Stimulated activated CD4-positive, alpha-beta T cell treated with anti-CD3 and anti-CD28 coated beads, Interleukin-4, amount 100 ng/mL, for 1 hour (primary cell): ENCODE measurements at places on chromosomes 3 and 15.

DNA sequence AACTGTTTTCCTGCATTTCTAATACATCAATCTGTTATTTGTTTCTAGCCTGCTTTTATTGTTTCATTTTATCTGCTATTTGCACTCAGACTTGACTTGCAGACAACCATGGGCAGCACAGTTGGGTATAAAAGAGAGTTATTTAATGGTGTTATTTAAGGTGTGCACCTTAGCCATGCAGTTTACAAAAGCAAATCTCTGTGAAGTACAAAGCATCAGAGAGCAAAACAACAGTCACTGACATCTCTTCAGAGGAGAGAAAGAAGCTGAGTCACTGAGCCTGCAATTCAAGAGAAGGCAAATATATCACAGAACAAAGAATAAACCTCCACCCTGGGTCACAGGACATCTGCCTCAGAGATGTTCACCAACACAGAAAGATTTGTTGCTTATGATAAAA is 255.9 kb upstream of the ICE2 start:
- no peak for DNase-seq

- DNase-seq: no peak
Observed at GRCh38 chr3:120170223-120170622, 76.0 kb upstream of the GSK3B start.

GRCh38 chr3:12349895-12350811 is 61.3 kb downstream of the PPARG start:
- no peak for DNase-seq

GRCh38 chr3:4505688-4506558 is 12.8 kb downstream of the ITPR1 start:
- no peak for DNase-seq

DNA sequence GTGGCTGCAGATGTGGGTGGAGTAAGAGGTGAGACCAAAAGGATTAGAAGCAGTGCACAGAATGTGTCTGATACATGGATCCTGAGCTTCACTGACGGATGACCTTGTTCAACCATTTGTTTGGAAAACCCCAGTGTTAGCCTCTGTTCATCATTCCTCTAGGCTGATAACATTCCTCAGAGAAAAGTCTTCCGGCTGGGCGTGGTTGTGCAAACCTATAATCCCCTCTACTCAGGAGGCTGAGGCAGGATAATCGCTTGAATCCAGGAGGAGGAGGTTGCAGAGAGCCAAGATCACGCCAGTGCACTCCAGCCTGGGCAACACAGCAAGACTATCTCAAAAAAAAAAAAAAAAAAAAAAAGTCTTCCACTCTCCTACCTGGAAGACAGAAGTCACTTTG is 23.1 kb upstream of the CHD2 start:
- DNase-seq: no peak

- DNase-seq: no peak
Observed at GRCh38 chr3:27590437-27591298, 106.5 kb upstream of the SLC4A7 start.

DNA sequence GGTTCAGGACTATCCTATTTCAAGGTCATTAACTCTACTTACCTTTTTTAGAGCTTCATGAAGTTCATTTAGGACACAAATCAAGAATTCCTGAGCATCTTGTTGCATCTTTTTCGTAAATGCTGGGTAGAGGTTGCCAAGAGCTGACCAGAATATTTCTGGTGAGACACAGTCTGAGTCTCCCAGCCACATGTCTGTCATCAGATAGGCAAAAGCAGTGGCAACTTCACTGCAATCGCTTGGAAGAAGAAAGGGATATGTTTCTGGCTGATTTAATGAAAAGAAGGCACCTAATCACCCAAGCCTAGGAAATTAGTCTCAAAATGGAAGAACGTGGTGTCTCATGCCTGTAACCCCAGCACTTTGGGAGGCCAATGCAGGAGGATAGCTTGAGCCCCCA is 2.9 kb downstream of the USP50 start:
- DNase-seq: no peak

GRCh38 chr3:17398959-17399551 is 343.4 kb downstream of the TBC1D5 start:
- DNase-seq: no peak

- no peak for DNase-seq
Observed at GRCh38 chr15:31605467-31605931, 278.9 kb downstream of the KLF13 start.

GRCh38 chr15:92322566-92323355 is 70.9 kb upstream of the ST8SIA2 start:
- DNase-seq: no peak

DNA sequence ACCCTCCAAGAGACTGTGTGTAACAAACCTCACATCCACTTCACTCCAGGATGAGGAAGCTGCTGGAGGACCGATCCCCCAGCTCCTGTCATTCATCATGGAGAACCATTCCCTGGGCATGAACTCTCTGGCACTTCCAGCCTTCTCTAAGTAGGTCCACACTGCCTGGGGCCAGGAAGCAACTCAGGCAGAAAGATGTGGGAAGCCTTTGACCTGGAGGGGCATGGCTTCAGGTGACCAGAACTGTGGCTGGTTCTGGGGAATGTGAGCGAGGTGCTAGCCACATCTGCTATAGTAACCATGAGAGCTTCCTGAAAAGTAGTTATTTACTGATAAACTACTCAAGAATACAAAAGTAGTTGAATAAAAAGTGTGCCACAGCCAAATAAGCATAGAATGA is 173.7 kb upstream of the CTDSPL start:
- no peak for DNase-seq

DNA sequence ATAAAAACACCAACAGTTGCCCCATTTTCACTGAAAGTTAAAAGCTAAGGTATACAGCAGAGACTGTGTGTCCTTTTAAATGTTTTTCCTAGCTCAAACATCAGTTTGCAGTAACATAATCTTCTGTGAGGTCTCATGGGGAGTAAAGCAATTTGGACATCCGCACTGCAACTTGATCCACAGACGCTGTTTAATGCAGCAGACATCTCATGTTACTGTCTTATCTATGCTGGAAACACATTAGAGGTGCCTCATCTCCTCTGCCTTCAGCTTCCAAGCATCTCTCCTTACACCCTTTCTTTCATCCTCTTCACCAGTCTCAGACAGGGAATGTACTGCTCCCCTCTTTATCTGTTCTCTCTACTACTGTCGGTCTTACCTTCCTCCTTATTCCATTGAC is 53.7 kb upstream of the ATP11B start:
- no peak for DNase-seq

DNA sequence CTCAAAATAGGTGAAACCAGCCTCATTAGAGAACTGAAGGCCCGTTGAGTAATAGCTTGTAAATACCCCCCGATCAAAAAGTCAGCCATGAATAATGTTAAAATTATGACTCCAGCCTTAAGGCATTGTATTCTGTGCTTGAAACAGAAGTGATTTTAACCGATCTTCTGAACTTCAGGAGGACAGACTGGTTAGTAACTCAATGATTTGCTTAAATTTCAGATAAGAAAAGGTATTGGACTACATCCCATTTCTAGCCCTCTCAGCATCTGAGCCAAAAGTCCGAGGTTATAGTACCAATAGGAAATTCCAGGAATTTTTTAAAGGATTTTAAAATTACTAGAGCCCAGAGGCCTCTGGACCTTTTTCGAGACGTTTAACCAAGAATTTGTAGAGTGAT is 67.7 kb upstream of the FGF12 start:
- no peak for DNase-seq

GRCh38 chr3:43389388-43390254 is 103.3 kb downstream of the SNRK start:
- peak; percentile 48 for DNase-seq

DNA sequence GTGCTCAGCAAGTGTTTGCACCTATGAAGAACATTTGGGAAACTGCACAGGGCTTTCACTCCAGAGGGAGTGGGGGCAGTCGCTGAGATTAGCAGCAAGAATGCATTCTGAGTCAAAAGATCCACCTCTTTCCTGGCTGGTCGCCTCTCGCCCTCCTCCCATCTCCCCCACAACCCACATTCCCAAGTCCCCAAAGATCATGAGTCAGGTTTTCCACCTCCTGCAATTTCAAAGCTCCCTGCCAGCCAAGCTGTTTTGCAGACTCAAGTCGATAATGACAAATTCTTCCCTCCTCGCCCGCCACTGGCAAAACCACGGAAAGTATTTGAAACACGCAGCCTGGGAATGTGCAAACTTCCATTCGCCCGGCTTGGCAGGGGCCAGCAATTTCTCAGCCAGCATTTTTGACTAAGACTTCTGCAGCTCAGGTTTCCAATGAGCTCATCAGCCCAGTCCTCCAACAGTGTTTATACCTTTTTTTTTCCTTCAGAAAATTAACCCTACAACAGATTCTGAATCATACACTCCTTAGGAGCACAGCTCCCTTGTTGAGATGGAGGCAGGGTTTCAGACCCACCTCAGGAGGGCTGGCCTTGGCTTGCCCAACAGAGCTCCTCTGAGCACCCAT is 181.4 kb downstream of the SMAD6 start:
- no peak for DNase-seq

GRCh38 chr3:15612001-15612400 is 10.5 kb downstream of the BTD start:
- no peak for DNase-seq

DNA sequence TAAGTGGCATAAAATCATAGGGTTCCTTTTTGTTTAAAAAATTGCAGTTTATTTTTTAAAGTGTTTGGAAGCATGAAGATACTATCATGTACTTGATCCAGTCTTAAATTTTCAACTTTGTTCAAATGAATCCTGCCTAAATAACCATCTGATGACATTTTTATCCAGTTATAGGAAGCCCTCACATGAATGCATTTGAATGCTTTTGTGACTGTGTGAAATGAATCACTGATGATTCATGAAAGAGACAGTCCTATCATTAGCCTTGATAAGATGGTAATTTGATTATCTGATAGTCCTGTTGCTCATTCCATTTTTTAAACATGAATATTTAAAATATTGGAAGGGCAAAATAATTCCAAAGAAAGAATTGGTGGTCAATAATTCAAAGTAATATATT is 401.9 kb upstream of the ROBO2 start:
- no peak for DNase-seq

DNA sequence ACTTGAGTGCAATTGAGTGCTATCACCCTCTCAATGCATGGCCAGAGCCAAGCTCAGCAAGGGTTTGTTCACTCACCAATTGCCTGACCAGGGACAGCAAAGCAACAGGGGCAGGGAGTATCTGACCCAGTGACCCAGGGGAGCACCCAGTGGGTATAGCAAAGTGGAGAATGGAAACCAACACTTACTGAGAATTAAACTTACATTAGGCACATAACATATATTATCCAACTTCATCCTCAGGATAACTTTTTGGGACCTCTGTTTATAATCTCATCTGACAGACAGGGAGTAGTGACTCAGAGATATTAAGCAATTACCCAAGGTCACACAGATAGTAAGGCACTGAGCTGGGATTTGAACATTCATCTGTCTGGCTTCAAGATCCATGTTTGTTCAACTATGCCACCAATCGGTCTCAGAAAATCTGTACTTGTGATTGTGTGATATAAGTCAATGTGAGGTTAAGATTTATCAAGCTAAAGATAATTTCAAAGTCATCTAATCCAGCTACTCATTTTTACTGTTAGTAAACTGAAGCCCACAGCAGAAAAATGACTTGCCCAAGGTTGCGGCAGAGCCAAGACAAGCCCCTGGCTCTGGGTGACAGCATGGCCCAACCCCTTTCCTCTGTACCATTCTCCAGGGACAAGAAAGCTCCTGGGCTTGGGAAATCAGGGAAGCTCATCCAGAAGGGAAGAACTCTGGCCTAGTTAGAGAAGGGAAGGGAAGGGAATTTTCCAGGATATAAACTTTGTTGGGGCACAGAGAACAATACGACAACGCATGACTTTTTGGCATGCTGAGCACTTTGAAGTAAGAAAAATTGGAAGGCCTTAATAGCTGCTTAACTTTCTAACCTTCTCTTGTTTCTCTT is 138.0 kb upstream of the SMAD3 start:
- no peak for DNase-seq

GRCh38 chr3:197680955-197681521 is 55.7 kb downstream of the RUBCN start:
- no peak for DNase-seq

DNA sequence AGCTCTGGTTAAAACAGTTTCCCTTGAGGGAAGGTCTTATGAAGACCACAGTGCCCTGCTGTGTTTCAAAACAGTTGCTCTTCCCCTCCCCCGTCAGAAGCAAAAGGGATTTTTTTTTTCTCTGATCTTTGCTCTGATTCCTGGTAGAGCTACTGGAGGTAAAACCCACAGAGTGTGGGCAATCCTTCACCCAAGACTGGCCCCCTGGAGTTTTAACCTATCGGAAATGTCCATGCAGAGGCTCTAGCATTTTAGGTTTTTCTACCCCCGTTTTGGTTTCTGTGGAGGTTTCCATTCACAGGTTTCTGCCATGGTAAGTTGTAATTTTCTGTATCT is 27.7 kb downstream of the GRM2 start:
- DNase-seq: no peak
